ENCODE measurements at places on chromosomes 7 and 10. TPM values are rescaled to one million over a fixed set of nuclear protein-coding genes. Genes with fewer than 3 reads are reported as not detected.
A peak's percentile ranks its signal among the peaks of the same experiment; 100 is the strongest.

Gene OR2F1
- total RNA-seq = not detected

Gene ITGB8
- 3.4 TPM for total RNA-seq

GRCh38 chr10:7563368-7563767 lies 103.4 kb downstream of the ITIH5 start:
- peak; percentile 69 for DNase-seq
- no peak overlapping the region for H3K4me3 ChIP-seq
- no peak overlapping the region for H3K27ac ChIP-seq
- peaks cover 2% of the 10 kb centered on the region for H3K36me3 ChIP-seq

Gene PDZD8
- 23.1 TPM for total RNA-seq

Gene SAP25
- total RNA-seq = 0.62 TPM

Gene UPK3B
- total RNA-seq = not detected

Gene TRPV6
- not detected for total RNA-seq

DNA sequence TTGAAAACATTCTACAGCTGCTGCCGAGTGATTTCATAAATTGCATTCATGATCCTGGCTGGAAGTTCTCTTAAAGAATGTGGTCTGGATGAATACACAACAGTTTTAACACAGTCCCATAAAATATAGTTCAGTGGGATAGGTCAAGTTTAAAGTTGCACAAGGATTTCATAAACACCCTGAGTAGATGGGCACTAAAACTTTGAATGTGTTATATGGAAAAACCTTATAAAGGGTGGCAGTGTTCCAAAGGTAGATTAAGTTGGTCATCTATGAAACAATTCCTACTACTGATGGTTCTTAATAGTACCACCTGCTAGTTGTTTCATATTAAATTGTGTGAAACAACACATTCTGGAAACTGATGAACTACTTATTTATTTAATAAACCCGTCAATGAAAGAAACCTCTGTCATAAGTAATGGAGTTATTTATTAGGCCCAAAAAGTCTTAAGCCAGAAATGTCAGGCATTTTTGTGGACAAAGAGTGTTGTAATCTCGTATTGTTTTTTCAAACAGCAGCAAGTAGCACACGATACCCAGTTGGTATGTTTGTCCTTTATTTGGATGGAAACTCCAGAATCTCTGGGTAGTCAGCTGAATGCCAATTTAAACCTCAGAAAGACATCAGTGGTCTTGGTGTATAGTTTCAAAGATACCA lies 14.3 kb upstream of the RPA3 start:
- H3K27ac ChIP-seq = no peak overlapping the region
- H3K36me3 ChIP-seq = no peaks in the 10 kb centered on the region
- DNase-seq = no peak
- no peaks in the 10 kb centered on the region for H3K27me3 ChIP-seq
- H3K4me3 ChIP-seq = no peak overlapping the region
- peaks cover 30% of the 10 kb centered on the region for H3K4me1 ChIP-seq

- H3K27me3 ChIP-seq = peaks cover 6% of the 10 kb centered on the region
- H3K4me3 ChIP-seq = no peak overlapping the region
- no peak overlapping the region for H3K27ac ChIP-seq
- DNase-seq = no peak
- H3K36me3 ChIP-seq = no peaks in the 10 kb centered on the region
- H3K4me1 ChIP-seq = no peaks in the 10 kb centered on the region
These were observed 6.5 kb downstream of the CPVL start for GRCh38 chr7:29139796-29140195.

- H3K4me3 ChIP-seq = no peak overlapping the region
- H3K27ac ChIP-seq = no peak overlapping the region
- DNase-seq = no peak
- no peaks in the 10 kb centered on the region for H3K27me3 ChIP-seq
- H3K36me3 ChIP-seq = no peaks in the 10 kb centered on the region
- no peaks in the 10 kb centered on the region for H3K4me1 ChIP-seq
These were observed 16.0 kb downstream of the SFTPD start for GRCh38 chr10:79932841-79933379.

DNA sequence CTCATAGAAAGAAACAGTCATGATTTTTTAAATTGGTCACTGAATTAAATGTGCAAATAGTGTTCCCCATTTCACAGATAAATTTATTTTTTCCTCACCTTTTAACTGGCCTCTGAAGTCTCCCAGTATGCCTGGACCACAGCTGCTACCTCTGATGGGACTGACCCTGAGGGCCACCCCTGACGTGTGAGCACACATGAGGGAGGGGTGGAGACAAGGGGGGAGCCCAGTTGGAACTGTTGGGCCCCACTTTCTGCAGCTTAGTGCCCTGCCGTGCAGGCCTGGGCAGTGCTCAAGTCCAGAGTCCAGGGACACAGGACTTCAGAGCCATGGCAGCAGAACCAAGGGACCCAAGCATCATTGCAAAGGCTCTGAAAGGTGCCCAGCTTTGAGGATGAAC lies 243.9 kb downstream of the GRID1 start:
- H3K27me3 ChIP-seq = no peaks in the 10 kb centered on the region
- no peaks in the 10 kb centered on the region for H3K36me3 ChIP-seq
- H3K27ac ChIP-seq = no peak overlapping the region

DNA sequence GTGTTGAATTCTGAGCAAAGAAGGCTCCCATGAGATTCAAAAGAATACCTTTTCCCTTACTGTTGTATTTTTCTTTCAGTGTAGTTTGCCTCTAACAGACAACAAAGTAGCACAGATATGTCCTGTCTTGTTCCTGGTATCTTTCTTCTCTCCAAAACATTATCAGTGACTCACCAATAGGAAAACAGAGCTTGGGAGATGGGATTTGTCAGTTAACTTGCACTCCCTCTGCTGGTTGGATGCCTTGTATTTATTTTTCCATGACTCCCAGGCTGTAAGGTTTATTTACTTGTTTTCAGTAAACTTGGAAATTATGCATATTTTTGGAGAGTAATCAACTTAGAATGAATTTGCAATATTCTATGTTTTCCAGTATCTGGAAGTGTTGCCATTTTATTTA lies 129.7 kb downstream of the SAMD9 start:
- DNase-seq = no peak
- no peak overlapping the region for H3K27ac ChIP-seq
- no peaks in the 10 kb centered on the region for H3K4me1 ChIP-seq
- no peaks in the 10 kb centered on the region for H3K27me3 ChIP-seq

DNA sequence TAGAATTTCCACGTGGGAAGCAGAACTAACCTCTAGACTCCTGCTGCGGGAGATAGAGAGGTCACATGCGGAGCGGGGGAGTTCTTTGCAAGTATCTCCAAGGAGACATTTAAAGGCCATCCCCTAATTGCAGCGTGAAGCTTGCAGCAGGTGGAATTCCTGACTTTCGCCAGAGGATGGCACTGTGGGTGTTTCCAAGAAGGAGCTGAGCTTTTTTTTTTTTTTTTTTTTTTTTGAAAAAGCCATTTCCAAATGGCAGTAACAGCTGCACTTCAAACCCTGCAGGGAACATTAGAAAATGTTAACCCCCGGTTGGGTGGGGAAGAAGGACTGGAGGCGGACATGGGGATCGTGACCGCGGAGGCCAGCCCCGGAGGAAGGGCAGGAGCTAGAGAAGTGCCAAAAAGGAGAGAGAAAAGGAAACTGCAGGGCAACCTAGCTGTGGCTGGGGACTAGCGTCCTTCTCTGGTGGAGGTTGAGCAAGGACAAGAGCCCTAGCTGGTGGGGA lies 487.7 kb downstream of the TYW1 start:
- no peaks in the 10 kb centered on the region for H3K27me3 ChIP-seq
- H3K4me3 ChIP-seq = peak overlapping the region; percentile 17
- no peak overlapping the region for H3K27ac ChIP-seq
- H3K4me1 ChIP-seq = peaks cover 6% of the 10 kb centered on the region

- no peaks in the 10 kb centered on the region for H3K36me3 ChIP-seq
- H3K4me1 ChIP-seq = peaks cover 7% of the 10 kb centered on the region
- no peaks in the 10 kb centered on the region for H3K27me3 ChIP-seq
- no peak overlapping the region for H3K4me3 ChIP-seq
These were observed 5.0 kb downstream of the CREB3L2 start for GRCh38 chr7:137996871-137997270.

GRCh38 chr7:4144811-4145510 lies 537.1 kb upstream of the FOXK1 start:
- H3K36me3 ChIP-seq = no peaks in the 10 kb centered on the region
- DNase-seq = peak; percentile 37
- peak overlapping the region; percentile 14 for H3K4me3 ChIP-seq
- no peak overlapping the region for H3K27ac ChIP-seq
- peaks cover 9% of the 10 kb centered on the region for H3K27me3 ChIP-seq

GRCh38 chr10:77111611-77112550 lies 525.7 kb downstream of the KCNMA1 start:
- H3K4me1 ChIP-seq = no peaks in the 10 kb centered on the region
- no peak overlapping the region for H3K4me3 ChIP-seq
- H3K27me3 ChIP-seq = peaks cover 4% of the 10 kb centered on the region
- no peaks in the 10 kb centered on the region for H3K36me3 ChIP-seq
- no peak for DNase-seq
- H3K27ac ChIP-seq = no peak overlapping the region

GRCh38 chr7:148681821-148682220 lies 16.9 kb upstream of the CUL1 start:
- no peaks in the 10 kb centered on the region for H3K36me3 ChIP-seq
- H3K27me3 ChIP-seq = no peaks in the 10 kb centered on the region
- no peaks in the 10 kb centered on the region for H3K4me1 ChIP-seq
- no peak overlapping the region for H3K27ac ChIP-seq
- DNase-seq = no peak

Gene PRPS1L1
- total RNA-seq = not detected

- no peaks in the 10 kb centered on the region for H3K27me3 ChIP-seq
- H3K4me3 ChIP-seq = no peak overlapping the region
- no peak overlapping the region for H3K27ac ChIP-seq
- H3K4me1 ChIP-seq = no peaks in the 10 kb centered on the region
- H3K36me3 ChIP-seq = no peaks in the 10 kb centered on the region
These were observed 81.4 kb upstream of the EMX2 start for GRCh38 chr10:117460846-117461765.

- H3K36me3 ChIP-seq = no peaks in the 10 kb centered on the region
- no peak for DNase-seq
- H3K27me3 ChIP-seq = peaks cover 6% of the 10 kb centered on the region
These were observed 4.1 kb upstream of the CHN2 start for GRCh38 chr7:29190349-29191045.

Gene PLXNA4
- total RNA-seq = 15.5 TPM

- no peaks in the 10 kb centered on the region for H3K4me1 ChIP-seq
- H3K27ac ChIP-seq = no peak overlapping the region
- no peak for DNase-seq
These were observed 173.3 kb upstream of the AGK start for GRCh38 chr7:141377906-141378305.

All from heart right ventricle (tissue), 16 donors.